Lower leg skin (tissue), 4 donors: ENCODE measurements at places on chromosomes 4 and X.

GRCh38 chr4:57763070-57763469, 652.9 kb upstream of the IGFBP7 start:
- no peak for DNase-seq

- no peak for DNase-seq
Measured at GRCh38 chr4:112183252-112183651, 38.0 kb downstream of the FAM241A start.

DNA sequence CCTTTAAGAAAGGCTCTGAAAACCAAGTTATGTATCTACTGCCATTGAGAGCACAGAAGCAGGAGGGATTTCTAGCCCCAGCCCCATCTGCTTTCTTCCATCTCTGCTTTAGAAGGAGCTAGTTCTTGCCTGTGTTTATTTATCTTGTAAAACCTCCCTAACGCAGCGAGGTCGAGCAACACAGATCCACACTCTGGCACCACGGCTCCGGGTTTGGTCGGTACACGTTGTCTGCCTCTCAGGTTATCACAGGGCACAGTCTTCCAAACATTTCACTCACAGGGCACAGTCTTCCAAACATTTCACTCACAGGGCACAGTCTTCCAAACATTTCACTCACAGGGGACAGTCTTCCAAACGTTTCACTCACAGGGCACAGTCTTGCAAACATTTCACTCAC, 69.7 kb upstream of the TLR3 start:
- no peak for DNase-seq

DNA sequence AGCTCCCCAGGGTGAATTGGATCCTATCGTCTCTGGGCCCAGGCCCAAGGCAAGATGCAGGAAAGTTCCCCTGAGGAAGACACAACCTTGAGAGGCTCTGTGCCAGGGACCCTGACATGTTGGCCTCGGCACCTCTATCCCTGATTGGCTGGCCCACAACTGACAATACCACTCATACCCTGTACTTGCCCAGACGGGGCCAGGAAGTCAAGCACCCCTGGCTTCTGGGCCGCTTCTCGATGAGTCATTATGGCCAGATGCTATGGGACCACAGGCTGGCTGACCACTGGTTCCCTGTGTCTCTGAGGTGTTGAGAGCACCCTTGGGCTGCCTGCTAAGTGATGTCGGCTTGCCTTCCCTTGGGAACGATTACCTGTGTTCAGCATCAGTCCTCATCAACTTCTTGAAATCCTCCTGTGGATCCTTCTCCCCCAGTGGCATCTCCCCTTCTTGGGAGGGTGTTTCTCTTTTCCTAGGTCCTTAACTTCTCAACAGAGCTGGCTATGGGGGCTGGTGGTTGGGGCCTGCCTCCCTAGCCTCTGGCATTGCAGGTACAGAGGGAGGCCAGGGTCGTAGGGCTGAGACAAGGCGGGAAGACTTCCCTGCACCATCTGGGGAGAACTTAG, 54.5 kb upstream of the MAMLD1 start:
- DNase-seq, result no peak

- DNase-seq, result no peak
Measured at GRCh38 chr4:19925516-19925915, 326.2 kb upstream of the SLIT2 start.

- no peak for DNase-seq
Measured at GRCh38 chrX:48956728-48957414, 536 bp downstream of the OTUD5 start.

DNA sequence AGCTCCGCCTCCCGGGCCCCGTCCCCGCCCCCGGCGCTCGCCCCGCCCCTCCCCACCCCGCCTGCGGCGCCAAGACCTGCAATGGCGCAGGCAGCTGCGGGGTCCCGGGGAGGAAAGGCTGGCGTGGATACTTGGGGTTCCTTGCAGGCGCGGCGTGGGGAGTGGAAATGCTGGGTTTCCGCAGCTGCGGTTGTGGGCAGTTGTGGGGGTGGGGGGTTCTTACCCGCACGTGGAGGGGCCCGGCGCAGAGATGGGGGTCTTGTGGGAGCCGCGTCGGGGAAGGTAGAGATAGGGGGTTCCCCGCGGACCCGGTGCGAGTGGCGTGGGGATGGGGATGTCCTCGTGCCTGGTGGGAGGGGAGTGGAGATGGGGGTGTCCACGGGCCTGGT, 680 bp upstream of the ASMTL start:
- no peak for DNase-seq

- DNase-seq, result no peak
Measured at GRCh38 chr4:122861172-122861943, 34.7 kb downstream of the FGF2 start.

DNA sequence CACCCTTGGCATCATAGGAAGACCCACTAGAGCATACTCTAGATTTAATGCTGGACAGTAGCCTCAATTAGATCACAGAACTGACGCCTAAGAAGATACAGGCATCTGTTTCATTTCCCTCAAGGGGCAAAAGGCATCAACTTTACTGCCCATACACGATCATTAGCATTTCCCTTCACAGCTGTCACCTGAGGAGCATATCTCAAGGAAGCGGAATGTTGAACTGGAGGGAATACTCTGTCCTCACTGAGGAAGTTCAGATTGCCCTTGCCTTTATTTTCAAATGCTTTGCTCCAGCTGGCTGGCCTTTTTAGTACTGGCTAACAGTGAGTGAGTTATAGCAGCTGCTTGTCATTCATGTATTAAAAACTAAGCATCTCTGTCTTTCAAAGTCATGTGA, 508.4 kb upstream of the GALNT7 start:
- no peak for DNase-seq

- DNase-seq, result no peak
Measured at GRCh38 chrX:139560221-139560620, 29.7 kb downstream of the F9 start.

DNA sequence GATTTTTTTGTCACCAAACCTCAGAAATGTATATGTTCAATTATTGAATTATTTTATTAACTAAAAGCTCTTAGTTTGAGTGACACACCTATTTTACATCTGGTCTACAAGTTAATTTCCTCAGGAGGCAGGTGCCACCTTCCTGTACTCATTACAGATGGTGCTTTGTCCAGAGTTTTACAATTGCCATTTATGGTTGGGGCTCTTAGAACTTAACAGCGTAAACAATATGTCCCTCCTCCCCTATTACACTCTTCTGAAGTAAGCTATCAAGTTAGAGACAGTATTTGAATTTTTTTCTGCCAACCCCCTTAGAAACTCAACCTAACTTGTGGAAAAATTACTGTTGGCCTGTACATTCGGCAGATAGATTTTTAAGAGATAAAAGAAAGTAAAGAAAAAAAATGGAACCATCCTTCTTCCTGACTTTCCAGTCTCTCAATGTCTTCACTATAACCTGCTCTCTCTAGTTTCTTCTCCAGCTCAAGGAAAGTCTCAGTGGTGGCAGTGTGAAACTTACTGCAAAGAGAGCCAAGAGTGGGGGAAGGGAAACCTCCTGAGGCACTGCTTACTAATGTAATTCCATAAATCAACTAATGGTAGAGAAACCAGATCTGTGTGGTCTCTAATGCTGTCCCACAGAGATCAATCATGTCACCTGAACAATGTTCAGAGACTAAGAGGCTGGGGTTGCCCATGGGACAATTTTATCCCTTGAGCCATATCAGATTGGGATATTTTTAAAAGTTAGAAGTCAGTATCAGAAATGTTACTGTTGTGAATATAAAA, 7.8 kb downstream of the CXXC4 start:
- DNase-seq, result no peak

GRCh38 chrX:110081740-110082139, 78.8 kb downstream of the TMEM164 start:
- no peak for DNase-seq

DNA sequence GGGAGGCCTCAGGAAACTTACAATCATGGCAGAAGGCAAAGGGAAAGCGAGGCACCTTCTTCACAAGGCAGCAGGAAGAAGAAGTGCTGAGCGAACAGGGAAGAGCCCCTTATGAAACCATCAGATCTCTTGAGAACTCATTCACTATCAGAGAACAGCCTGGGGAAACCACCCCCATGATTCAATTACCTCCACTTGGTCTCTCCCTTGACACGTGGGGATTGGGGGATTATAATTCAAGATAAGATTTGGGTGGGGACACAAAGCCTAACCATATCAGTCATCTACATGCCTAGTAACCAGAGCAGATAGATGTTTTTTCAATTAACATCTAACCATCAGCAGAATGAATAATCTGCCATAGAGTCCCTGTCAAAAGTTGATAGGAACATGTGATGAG, 30.4 kb downstream of the FAM13A start:
- no peak for DNase-seq

- no peak for DNase-seq
Measured at GRCh38 chrX:9416562-9417348, 48.1 kb upstream of the TBL1X start.

DNA sequence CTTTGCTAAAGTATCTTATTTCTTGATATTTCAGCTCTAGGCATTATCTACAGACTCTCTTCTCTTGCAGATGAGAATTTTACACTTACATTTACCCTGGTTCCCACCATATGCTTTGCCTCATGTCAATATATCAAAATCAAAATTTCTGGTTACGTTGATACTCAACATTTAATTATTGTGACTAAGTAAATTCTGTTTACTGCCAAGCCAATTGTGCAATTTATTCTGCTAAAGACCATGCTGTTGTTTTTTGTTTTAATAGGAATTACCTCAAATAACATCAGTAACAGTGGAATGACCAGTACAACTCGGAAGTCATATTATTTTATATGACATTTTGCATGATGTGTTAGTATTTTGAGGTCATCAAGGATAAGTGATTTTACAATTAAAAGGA, 125.5 kb downstream of the IL15 start:
- DNase-seq, result no peak

- DNase-seq, result no peak
Measured at GRCh38 chr4:7831330-7831729, 108.3 kb downstream of the AFAP1 start.

DNA sequence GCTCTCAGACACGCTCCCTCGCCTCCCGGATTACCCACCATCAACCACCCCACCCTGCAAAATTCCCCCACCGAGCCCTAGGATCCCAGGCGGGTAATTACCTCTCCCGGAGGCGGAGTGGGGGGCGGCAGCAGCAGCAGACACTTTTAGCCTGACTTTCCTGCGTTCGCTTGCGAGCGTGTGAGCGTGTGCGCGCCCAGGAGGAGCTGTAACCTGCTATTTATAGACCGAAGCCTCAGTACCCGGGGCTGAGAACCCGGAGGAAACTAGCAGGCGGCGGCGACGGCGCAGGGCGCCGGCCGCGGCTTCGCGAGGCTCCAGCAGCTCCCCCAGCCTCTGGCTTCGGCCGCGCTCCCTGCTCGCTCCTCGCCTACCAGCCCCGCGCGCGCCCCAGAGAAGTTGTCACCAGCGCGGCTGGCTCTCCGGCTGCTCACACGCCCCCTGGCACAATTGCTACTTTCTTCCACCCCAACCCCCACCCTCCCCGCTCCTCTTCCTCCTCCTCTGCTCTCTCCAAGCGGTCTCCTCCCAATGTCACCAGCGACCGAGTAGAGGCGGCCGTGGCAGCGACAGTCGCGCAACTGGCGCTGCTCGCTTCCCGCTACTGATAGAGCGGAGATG, at the start of gene INPP4B:
TSS of gene INPP4B (minus strand) at position 194 of the 621 bp plus-strand sequence.
- peak; percentile 85 for DNase-seq

DNA sequence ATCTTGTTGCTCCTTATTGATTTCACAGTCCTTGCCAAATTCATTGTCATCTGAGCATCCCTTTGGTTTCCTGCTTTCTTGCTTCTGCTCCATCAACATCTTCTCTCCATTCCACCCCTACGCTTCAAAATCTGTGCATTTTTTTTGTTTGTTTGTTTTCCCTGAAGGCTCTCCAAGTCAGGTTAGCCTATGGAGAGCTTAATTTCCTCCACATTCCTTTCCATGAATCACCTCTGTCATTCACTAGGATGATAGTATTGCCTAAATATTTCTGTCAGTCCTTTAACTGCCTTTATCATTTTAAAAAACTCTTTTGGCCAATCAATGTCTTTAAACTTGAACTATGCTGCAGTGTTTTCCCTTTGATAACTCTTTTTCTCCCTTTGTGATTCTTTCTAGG, 67.7 kb downstream of the PPARGC1A start:
- DNase-seq, result no peak

GRCh38 chr4:151045907-151046306, 30.8 kb upstream of the LRBA start:
- DNase-seq, result peak; percentile 8

- DNase-seq, result no peak
Measured at GRCh38 chr4:123121241-123121907, 199.0 kb upstream of the NUDT6 start.

- no peak for DNase-seq
Measured at GRCh38 chrX:3443184-3443583, 96.7 kb upstream of the MXRA5 start.

- no peak for DNase-seq
Measured at GRCh38 chr4:146486565-146486964, 35.2 kb downstream of the SLC10A7 start.

- DNase-seq, result peak; percentile 15
Measured at GRCh38 chrX:136063340-136064079, 78.3 kb downstream of the SLC9A6 start.

GRCh38 chr4:14539246-14539645, 463.0 kb upstream of the CPEB2 start:
- DNase-seq, result no peak

GRCh38 chr4:3256230-3257102, 7.5 kb downstream of the MSANTD1 start:
- DNase-seq, result no peak

- no peak for DNase-seq
Measured at GRCh38 chr4:188660796-188661195, 521.6 kb downstream of the TRIML1 start.

DNA sequence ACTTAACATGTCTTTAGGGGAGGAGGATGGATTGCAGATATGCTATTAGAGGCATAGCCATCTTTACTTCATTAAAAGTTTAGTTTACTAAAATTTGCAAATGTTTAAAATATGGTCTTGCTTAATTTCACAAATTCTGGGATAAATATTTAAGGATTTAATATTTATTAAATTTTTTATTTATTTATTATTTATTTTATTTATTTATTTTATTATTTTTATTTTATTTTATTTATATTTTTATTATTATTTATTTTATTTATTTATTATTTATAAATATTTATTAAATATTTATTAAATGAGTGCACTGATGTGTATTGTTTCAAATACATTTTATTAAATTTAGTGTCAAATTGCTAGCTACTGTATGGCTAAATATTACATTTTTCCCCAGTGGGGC, 46.0 kb downstream of the FAT4 start:
- DNase-seq, result no peak

DNA sequence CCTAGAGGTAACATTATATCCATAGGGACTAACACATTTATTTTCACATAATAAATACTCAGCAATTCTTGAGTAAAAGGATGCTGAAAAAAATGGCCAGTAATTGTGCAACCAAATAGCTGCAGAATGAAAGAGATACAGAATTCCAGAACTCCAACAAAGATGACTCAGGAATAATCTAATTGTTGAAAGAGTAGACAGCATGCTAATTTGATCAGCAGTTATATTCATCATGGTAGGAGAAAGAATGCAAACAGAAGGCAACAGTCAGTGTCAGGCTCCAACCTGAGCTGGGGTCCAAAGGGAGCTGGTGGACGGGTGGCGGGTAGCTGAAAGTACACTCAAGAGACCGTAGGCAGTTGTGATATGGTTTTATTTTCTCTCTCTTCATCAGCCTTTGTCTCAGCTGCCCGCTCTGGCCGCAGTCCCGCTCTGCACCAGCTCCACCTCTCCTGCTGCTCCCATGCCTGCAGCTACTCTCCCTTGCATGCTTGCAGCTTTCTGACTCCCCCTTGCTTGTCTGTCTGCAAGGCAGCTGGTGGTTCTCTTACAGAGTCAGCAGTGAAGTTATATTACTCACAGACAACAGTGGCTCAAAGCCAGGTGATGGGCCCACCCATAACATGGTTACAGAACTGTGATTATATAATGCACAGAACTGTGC, 1150.1 kb downstream of the STIM2 start:
- no peak for DNase-seq

GRCh38 chr4:88719381-88719780, 21.8 kb upstream of the NAP1L5 start:
- no peak for DNase-seq
